Stimulated activated naive CD8-positive, alpha-beta T cell treated with anti-CD3 and anti-CD28 coated beads, Interleukin-15, Interleukin-2, amounts not matched to agents 100 U/mL and 50 U/mL, for 24 hours (primary cell): ENCODE measurements at places on chromosomes 2 and 18.

DNA sequence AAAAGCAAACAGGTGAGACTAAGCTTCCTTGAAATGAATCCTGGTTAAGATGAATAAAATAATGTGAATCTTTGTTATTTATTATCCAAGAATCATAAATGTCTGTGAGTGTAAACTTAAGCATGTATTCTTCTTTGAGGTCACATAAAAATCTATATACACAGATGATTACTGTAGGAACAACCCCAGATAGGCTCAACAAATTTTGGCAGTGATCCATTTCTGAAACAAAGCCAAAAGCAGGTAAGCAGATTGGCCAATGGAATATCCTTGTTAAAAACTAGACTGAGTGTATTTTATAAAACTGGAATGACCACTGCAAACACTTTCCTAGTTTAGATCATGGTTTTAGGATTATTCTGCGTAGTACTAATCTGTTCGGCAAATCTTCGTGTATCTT, 11.3 kb downstream of the SCYGR5 start:
- no peak for DNase-seq

DNA sequence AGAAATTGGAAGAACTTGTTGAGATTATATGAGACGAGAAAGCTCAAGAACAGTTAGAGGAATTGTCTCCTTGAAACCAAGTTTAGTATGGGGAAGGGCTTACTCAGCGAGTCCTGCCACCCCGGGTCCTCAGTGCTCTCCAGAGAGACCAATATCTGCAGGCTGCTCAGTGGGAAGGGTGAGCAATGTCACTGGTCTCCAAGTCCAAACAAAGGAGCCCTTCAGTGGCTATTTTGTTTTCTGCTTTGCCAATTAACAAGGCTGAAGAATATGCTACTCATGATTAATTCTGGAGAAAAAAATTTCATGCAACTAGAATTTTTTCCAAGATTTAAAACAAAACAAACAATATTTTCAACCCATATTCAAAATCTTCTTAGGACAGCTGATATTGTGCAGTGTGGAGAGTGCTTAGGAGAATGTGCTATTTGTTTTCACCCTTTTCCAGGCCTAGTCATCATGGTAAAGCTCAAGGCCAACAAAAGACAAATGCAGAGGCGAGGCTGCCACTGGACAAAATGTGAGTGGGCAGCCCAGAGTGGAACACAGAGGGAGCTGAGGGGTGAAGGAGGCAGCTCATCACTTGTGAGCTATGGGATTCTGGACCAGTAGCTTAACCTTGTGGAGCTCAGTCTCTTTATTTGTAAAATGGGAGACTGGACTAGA, 83.8 kb upstream of the TMEM17 start:
- DNase-seq = no peak

DNA sequence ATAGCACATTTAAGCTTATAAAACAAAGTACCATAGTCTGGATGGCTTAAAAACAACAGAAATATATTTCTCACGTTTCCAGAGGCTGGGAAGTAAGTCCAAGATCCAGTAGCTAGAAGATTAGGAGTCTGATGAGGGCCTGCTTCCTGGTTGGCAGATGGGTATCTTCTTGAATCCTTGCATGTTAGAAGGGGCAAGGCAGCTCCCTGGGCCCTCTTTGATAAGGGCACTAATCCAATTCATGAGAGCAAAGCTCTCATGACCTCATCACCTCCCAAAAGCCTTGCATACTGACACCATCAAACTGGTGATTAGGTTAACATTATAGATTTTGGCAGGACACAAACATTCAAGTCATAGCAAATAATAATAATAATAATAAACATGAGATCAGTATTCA, 146.4 kb downstream of the CCDC102B start:
- no peak for DNase-seq

GRCh38 chr2:44934983-44935728, 6.3 kb upstream of the SIX3 start:
- no peak for DNase-seq

DNA sequence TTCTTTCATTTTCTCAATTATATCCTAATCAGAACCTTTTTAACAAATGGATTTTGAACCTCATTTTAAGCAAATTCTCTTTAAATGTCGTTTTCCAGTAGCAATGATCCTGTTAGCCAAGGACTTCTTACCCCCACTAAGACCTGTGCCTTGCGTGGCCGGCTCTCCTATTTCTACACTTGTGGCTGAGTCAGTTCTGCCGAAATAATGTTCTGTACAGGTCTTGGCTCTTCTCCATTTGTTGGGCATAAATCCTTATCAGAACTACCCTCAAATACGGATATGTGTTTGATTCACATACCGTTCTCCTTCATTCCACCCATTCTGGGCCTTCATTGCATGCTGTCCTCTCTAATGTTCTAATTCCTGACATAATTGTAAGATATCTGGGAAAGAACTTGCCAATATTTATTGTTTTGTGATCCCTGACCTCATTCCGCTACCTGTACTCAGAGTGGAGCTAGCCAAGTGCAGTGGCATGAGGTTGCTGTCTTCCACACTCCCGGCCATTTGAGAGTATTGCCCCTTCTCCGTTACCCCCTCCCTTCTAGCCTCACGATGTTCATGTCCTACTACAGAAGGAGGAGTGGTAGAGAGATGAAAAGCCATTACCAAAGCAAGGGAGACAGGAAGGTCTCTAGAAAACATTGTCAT, 78.7 kb downstream of the MYOM1 start:
- no peak for DNase-seq

- no peak for DNase-seq
These were observed 294.6 kb downstream of the LRATD1 start for GRCh38 chr2:14927021-14927564.

GRCh38 chr18:50734342-50734741, 85.5 kb downstream of the MRO start:
- DNase-seq = no peak

DNA sequence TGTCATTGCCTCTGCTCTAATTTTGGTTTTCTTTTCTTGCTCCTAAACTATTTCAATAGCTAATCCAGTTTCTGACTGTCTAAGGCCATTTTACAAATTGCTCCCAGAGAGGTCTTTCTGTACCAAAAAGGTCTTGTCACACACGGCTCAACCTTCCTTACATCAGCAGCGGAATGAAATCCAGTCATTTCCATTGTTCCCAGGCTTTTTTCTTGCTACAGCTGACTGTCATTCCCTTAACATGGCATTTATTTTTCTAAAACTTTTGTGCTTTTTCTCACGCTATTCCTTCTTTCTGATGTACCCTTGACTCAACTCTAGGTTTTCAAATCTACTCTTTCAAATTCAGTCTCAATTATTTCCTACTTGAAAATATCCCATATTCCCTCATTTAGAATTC, 24.3 kb downstream of the FAM171B start:
- no peak for DNase-seq

- peak; percentile 30 for DNase-seq
These were observed 24.0 kb upstream of the TMEM37 start for GRCh38 chr2:119407430-119408220.

GRCh38 chr2:24463271-24463670, 27.8 kb upstream of the NCOA1 start:
- no peak for DNase-seq

DNA sequence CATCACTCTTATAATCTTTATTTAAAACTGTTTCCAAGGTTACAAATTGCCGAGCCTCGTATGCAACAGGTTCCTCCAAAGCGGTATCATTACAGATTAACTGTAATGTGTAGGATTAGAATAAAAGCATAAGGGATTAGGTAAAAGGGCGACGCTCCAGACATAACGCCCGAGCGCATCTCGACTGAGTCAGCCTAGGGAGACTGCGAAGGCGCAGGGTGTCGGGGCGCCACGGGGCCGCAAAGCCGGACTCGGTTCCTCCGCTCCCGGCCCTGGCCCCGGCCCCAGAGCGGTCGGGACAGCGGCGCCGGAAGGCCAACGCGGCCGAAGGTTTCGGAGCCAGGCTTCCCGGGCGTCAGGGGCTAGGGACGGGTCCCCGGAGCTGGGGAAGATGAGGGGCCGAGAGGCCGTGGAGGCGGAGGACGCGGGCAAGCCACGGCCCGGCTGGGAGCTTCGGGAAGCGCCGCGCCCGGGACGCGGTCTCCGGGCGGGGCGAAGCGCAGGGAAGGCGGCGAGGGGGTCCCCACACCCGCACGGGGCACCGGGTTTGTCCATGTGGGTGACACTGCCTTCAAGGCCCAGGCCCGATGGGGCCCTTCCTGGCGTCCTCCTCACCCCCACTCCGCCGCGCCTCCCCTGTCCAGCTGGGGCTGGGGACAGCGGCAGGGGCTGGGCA, 12.9 kb upstream of the SIX3 start:
- DNase-seq = no peak

DNA sequence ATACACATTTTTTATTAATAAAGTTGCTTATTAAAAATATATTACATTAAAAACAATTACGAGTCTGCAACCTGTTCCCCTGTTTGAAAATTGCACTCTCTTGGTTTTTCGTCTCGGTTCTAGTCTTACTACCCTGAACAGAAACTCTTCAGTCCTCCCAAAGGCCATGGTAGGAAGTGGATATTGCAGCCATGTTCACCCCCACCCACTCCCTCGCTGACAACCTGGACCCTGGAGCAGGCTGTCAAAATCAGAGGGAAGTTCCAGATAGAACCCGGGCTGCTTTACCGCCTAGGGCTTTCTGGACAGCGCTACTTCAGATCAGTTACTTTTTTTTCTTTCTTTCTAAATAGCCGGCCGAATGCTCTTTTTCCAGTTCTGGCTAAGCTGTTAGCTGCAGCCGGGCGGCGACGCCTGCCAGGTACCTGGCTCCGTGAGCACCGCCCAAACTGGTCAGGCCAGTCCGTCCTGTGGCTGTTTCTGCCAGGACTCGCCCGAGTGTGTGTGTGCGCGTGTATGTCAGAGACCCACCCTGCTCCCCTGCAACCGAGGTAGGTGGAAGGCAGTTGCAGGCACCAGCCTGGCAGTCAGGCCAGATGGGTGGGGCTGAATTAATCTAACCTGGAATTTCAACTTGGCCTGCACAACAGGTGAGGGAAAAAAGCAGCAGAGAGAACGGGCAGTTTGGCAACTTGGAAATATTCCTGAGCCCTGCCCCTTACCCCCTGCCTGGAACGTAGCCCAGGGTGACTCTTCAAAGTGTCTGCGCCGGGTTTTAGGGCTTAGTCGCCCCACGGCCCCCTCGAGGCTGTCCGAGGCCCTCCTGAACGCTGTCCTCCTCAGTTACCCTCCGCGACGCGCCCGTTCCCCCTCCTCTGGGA, 1.1 kb upstream of the TET3 start:
- DNase-seq = no peak

- no peak for DNase-seq
These were observed 182.7 kb upstream of the SIX2 start for GRCh38 chr2:45191976-45192375.

GRCh38 chr2:33372940-33373553, 103.4 kb upstream of the RASGRP3 start:
- DNase-seq = peak; percentile 14

- no peak for DNase-seq
These were observed 121.8 kb downstream of the SPHKAP start for GRCh38 chr2:228059735-228060134.

- no peak for DNase-seq
These were observed 11.4 kb upstream of the SLC20A1 start for GRCh38 chr2:112634153-112634873.
